CD4-positive, alpha-beta T cell treated with Interleukin-1 beta for 1 hour (primary cell): ENCODE measurements at places on chromosomes 12 and 14.

- no peak for DNase-seq
These were observed 334.3 kb upstream of the FBXO33 start for GRCh38 chr14:39766397-39767000.

DNA sequence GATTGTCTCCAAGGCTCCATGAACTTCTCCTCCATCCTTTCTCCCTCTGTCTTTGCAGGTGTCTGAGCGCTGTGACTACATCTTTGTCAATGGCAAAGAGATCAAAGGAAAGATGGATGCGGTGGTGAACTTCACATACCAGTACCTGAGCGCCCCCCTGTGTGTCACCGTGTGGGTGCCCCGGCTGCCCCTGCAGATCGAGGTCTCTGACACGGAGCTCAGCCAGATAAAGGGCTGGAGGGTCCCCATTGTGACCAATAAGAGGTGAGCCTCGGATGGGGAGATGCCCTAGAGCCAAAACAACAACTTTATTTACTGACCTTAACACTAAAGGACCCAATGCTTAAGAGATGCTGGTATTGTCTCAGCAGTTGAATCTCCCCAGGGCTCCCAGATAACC lies 130.0 kb downstream of the SLC15A4 start:
- DNase-seq = no peak

DNA sequence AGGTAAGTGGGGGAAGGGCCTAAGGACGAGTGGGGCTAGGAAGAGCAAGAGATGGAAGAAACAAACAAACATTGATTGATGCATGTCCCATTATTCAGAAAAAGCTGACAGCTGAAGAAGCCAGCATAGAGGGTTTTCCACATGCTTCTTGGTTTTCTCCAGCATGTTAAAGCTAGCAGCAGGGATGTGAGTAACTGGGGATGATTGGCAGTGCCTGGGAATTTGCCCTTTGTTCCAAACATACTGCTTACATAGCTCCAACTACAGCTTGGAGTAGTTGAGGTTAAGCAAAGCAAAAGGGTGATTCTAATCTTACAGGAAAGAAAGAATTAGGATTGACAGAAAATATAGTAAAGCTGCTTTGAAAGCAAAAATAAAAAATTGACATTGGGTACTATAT lies 68.0 kb upstream of the IFNG-AS1 start:
- DNase-seq = no peak

GRCh38 chr14:69324341-69324931 lies 64.5 kb downstream of the GALNT16 start:
- DNase-seq = no peak

- no peak for DNase-seq
These were observed 113.2 kb upstream of the AEBP2 start for GRCh38 chr12:19326102-19326501.

- no peak for DNase-seq
These were observed 246.2 kb upstream of the LRIG3 start for GRCh38 chr12:59166457-59166856.

GRCh38 chr12:57756406-57757341 lies 1.8 kb downstream of the MARCHF9 start:
- peak; percentile 78 for DNase-seq

- DNase-seq = no peak
These were observed 69.6 kb upstream of the KRAS start for GRCh38 chr12:25320123-25321006.

GRCh38 chr14:28653521-28653920 lies 113.1 kb upstream of the FOXG1 start:
- no peak for DNase-seq

DNA sequence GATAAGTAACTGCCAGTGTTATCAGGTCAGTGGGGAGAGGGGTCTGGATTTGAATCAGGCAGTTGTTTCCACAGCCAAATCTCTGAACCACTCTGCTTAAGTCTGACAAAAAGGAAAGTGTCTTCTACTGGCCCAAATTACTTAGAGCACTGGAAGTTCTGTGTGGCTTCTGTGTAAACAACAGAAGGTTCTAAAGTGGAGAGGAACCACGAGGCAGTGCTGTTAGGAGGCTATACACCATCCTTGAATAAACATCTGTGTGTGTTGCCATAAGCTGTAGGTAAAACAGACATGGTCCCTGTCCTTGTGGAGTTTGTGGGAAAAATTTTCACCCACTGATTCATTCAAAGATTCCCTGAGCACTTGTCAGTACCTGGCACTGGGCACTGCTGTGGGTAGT lies 50.0 kb downstream of the GALNT4 start:
- no peak for DNase-seq

DNA sequence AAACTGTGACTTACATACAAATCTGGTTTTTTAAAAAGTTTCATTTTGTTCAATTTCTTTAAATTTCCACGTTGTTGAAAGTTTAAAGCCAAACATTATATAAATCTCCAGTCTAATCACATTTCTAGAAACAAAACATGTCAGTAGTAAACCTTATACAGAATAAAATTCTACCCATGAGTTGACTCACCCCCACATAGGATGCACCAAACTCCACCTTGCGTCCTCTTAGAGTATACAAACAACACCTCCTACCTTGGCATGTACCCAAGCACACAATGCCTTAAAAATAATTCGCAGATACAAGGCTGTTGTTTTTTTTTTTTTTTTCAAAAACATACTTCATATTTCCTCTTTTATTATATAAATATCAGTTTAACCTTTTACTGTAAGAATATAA lies 3.3 kb downstream of the FBXL14 start:
- peak; percentile 61 for DNase-seq

- no peak for DNase-seq
These were observed 118.8 kb upstream of the PLEKHA5 start for GRCh38 chr12:19010726-19011125.

- no peak for DNase-seq
These were observed 487.1 kb downstream of the AACS start for GRCh38 chr12:125552295-125552694.

- DNase-seq = no peak
These were observed 177.3 kb downstream of the MYRFL start for GRCh38 chr12:70002097-70002911.

- no peak for DNase-seq
These were observed 269.9 kb upstream of the SFSWAP start for GRCh38 chr12:131441060-131441396.

DNA sequence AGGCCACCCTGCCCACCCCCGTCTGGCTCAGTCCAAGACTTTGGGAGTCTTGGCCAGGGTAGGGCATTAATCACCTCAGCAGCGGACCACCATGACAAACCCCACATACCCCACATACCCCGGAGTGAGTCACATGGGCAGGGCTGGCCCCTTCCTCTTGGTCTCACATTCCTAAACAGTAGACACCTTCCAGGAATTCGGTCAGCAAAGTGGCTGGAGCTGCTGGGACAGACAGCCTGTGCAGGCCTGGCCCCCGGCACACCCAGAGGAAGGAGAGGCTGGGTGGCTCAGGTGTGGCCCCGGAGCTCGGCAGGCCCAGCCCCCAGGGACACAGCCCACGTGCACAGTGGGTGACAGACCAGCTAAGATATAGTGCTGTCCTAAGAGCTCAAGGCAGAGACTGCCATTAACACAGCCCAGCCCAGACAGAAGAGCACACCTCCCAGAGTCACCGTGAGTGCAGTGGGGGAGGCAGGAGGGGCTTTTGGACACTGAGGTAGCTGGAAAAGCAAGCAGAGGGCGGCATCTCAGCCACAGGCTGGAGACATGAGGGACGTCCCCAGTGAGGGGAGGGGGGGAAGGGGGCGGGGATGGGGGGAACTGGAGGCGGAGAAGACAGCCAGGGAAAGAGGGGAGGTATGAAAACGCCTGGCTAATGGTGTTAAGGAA lies 24.0 kb downstream of the CCDC85C start:
- no peak for DNase-seq

- DNase-seq = peak; percentile 69
These were observed 90.0 kb downstream of the RIN3 start for GRCh38 chr14:92603309-92604242.

DNA sequence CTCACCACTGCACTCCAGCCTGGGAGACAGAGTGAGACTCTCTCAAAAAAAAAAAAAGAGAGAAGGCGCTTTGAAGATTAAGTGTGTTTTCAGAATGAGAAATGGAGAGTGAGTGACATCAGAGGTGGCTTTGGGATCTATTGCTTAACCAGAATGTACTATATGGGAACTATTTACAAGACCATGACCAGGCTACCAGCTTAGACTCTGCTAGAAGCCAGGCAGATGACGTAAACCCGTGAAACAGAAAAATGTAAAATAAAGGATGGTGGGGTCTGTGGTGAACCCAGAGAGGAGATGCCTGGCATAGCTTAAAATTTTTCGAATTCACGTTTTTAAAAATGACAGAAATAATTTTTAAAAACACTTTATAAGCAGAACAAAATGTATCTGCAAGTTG lies 82.0 kb downstream of the IFT43 start:
- no peak for DNase-seq

DNA sequence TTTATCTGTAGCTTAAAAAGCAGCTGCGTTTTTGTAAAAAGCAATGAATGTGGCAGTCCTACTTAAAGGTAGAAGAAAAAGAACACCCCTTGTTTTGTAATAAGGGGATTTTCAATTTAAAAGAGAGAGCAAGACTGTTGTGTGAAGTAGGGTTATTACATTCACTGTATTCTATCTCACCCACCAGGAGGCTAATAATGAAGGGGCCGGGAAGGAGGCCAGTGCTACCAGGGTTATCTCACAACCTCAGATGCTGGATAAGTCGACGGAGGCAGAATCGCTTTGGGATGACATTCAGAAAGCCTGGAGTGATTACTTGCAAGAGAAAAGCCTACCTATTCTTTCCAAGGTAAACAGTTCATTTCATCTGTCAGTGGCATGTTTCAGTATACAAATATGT lies 97.7 kb downstream of the RMST start:
- DNase-seq = no peak

GRCh38 chr14:22847661-22848341 lies 11.4 kb downstream of the MMP14 start:
- no peak for DNase-seq

- no peak for DNase-seq
These were observed 11.4 kb downstream of the RILPL1 start for GRCh38 chr12:123522164-123522563.

- DNase-seq = no peak
These were observed 7.1 kb downstream of the POP5 start for GRCh38 chr12:120574106-120574505.

DNA sequence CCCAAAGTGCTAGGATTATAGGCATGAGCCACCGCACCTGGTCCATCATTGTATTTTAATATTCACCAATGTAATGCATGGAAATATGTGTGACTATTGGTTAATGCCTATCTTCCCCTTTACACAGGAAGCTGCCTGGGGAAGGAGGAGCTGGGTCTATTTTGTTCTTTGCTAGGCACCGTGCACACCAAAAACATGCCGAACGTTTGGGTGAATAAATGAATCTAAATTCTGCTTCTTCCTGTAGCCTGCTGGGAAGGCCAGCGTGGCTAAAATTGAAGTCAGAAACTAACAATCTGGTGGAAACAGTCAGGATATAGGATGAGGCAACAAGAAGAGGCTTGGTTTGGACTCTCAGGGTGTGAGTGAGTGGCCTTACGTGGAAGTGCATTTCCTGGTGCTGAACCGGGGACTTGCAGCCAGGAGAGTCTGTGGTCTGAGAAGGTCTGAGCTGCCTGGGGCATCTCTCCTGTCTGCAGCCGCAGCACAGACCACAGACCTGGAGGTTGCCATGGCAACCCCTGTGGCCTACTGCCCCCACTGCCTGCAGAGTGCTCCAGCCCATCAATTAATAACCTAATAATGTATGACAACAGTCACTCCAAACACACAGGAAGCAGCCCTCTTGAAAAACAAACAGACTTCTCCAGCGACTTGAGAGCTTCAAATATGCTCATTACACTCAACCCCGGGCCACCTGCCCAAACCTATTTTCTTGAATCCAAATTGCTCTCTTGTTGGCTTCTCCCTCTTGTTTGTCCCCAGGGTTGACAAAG lies 5.5 kb upstream of the GPR68 start:
- DNase-seq = peak; percentile 68

DNA sequence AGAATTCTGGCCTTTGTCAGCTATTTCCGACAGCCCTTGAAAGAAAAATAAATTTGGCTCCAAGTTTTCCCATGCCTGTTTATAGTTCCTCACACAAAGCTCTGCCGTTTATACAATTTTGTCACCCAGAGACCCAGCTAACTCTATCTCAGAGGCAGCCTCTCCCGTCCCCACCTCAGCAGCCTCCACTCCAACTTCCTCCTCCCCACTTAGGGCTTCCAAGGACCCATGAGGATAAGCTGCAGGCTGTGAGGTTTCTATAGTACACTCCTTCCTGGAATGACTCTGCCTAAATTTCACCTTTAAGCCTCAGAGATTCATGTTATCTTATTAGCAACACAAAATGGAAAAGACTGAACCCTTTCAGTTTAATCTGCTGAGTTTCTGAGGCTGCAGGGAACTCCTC lies 71.8 kb downstream of the TTC9 start:
- DNase-seq = no peak

DNA sequence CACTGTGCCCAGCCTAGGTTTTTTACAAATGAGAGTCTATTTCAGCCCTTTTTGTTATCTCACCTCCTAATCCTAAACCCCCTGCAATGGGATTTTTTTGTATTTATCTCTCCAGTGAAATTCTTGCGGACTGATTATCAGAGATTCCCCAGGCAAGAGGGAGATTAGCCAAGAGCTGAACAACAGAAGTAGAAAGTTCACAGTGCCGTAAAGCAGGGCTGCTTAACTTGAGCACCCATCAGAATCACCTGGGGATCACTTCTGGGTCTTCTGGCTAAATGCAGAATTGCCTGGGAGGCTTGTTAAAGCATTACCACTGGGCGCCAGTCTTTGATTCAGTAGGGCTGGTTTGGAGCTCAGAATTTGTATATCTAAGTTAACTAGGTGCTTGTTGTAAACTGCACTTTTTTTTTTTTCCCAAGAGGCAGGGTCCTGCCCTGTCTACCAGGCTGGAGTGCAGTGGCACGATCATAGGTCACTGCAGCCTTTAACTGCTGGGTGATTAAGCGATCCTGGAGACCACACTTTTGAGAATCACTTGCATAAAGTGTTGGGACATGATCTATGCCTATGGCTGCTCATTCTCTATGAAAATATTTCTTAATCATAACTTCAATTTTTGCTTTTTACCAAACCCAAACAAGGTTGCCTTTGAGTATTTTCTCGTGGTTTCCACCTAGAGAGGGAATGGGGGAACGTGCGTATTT lies 1.1 kb upstream of the DPPA3 start:
- no peak for DNase-seq

- no peak for DNase-seq
These were observed 228.6 kb downstream of the ZFP36L1 start for GRCh38 chr14:68564191-68564825.

DNA sequence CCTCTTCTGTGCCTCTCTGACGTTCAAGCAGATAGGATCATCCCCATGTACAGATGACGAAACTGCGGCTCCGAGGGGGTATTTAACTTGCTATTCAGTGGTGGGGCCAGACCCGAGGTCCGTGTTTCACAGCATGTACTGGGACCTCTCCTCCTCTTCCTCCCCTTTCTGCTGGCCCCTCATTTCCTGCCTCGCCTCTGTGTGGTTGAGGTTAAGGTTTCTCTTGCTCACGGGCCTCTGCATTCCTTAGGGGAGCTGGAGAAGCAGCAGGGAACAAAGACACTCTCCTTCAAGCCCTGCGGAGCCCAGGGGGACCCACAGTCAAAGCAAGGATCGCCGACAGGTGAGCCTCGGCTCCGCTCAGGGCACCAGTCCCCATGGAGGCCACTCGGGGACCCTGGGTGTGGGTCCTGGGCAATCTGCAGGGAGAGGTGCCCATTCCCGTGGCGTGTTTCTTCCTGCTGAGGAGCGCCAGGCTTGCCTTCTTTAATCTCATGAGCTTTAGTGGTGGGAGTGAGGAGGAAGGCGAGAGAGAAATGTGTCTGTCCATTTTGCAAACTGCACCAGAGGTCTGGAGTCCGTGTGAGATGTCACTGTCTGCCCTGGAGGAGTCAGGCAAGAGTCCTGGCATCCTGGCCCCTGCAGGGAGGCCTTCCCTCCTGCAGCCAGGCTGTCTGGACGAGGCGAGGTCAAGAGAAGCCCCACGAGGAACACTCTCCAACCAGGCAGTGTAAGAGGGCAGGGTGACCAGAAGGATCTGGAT lies 45.0 kb downstream of the SLC6A12 start:
- DNase-seq = no peak
